ENCODE measurements at places on chromosomes 11 and 22. TPM values are rescaled to one million over a fixed set of nuclear protein-coding genes. Genes with fewer than 3 reads are reported as not detected.

DNA sequence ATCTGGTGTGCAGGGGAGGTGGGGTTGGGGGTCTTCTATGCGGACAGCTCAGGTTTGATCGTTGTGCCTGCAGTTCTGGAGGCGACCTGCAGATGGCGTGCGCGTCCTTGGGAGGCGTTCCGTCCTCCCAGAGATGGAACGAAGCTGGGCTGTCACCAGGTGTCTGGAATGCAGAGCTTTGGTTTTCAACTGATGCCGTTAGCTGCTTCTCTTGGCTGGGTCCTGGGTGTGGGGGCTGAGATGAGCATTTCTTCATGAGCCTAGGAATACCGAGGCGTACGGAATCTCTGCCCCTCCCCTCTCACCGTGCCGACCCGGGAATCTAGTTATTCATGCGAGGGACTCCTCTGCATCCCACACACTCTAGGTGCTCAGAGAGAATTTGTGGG, 98.6 kb downstream of the CEP164 start:
- peak; percentile 21 for DNase-seq
- no peak overlapping the region for H3K4me3 ChIP-seq
- no peak overlapping the region for H3K27ac ChIP-seq
- H3K4me1 ChIP-seq, result no peaks in the 10 kb centered on the region
- no peaks in the 10 kb centered on the region for H3K27me3 ChIP-seq

EMID1 gene
- total RNA-seq, result 9.6 TPM

DNA sequence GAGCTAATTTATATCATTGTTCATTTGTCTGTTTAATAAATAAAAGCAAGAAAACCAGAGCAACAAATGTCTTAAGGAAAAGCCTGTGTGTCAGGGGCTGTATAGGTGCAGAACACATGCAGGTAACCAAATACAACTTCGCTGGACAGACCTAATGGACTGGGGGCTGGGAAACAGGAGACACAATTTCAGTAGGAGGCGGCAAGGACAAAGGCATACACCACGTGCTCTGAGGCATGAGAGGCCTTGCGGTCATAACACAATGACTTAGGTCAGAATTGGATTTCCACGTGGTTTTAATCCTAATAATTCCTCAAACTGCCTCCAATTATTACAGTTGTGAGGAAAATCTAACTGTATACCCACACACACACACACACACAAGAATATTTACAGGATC, 8.7 kb upstream of the GLB1L3 start:
- no peak overlapping the region for H3K27ac ChIP-seq
- H3K36me3 ChIP-seq, result peaks cover 2% of the 10 kb centered on the region
- no peak for DNase-seq
- H3K4me3 ChIP-seq, result no peak overlapping the region
- no peaks in the 10 kb centered on the region for H3K27me3 ChIP-seq

GRCh38 chr22:22374579-22374978, 130.0 kb downstream of the VPREB1 start:
- H3K4me1 ChIP-seq, result no peaks in the 10 kb centered on the region
- no peak overlapping the region for H3K27ac ChIP-seq
- no peaks in the 10 kb centered on the region for H3K36me3 ChIP-seq
- H3K4me3 ChIP-seq, result no peak overlapping the region
- DNase-seq, result no peak

DNA sequence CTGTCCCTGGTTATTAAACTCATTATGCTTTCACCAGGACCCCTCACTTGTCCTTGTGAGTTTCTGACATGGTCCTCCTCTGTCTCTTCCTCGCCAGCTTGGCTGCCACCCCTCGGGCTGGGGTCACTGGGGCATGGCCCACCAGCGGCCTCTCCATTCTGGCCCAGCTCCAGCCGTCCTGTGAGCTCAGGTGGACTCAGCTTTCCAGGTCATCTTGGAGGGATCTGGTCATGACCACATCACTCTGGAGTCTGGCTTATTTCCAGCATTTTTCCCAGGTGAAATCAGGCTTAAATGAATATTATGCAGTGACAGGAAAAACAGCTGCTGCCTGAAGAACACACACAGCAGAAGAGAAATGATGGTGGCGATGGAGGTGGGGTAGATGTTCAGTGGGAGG, 224.5 kb downstream of the ADAMTS15 start:
- H3K4me1 ChIP-seq, result no peaks in the 10 kb centered on the region
- H3K36me3 ChIP-seq, result no peaks in the 10 kb centered on the region
- no peak overlapping the region for H3K27ac ChIP-seq
- 0 out of 2 replicates have a peak, but pooled peaks cover 4% of the 10 kb centered on the region for H3K27me3 ChIP-seq
- H3K4me3 ChIP-seq, result no peak overlapping the region
- DNase-seq, result no peak

DNA sequence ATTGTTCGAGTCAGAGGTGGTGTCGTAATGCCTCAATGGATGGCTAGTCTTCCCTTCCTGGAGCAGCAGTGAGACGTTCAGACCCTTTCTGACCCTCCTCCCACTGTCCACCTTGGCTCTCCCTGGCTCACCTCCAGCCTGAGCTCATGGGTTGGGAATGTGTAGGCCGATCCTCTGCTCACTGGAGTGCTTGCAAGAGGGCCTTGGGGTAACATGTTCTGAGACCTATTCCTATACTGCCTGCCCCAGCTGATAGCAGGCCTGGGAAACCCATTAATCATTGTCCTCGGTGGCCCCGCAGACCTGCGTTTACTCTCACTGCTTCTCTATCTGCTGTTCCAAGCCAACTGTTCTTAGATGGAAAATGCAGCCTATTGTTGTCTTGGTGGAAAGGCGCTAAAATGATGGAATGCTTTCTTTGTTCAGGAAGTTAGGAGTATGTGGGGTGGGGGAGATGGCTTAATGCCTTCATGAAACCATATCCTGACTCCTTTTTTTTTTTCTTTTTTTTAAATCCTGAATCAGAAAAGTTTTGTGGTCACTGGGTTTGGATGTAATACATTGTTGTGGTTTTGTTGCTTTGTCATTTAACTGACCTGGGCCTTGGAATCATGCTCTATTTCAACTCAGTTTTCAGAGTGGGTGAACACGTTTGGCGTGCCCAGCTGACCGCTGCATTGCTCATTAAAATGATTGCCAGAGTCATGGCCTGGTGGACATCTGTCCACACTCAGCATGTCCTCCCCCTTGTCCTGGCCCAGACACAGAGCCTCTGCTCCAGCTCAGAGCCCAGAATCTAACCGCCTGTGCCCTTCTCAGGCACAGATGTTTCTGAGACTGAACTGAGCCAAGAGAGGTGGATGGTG, 72.5 kb downstream of the MICAL2 start:
- peak; percentile 74 for DNase-seq
- H3K4me3 ChIP-seq, result peak overlapping the region; percentile 39
- no peaks in the 10 kb centered on the region for H3K27me3 ChIP-seq
- peak overlapping the region; percentile 85 for H3K27ac ChIP-seq
- no peaks in the 10 kb centered on the region for H3K36me3 ChIP-seq
- H3K4me1 ChIP-seq, result peaks cover 52% of the 10 kb centered on the region

CABP7 gene
- not detected for total RNA-seq

FAM111B gene
- total RNA-seq, result 10.7 TPM

GRCh38 chr11:34251589-34251980, 106.2 kb downstream of the ABTB2 start:
- DNase-seq, result no peak
- no peaks in the 10 kb centered on the region for H3K27me3 ChIP-seq
- no peak overlapping the region for H3K27ac ChIP-seq
- no peaks in the 10 kb centered on the region for H3K36me3 ChIP-seq
- H3K4me3 ChIP-seq, result no peak overlapping the region
- H3K4me1 ChIP-seq, result peaks cover 50% of the 10 kb centered on the region

ALKBH8 gene
- total RNA-seq, result 11.6 TPM

- DNase-seq, result no peak
- H3K27me3 ChIP-seq, result no peaks in the 10 kb centered on the region
- no peak overlapping the region for H3K27ac ChIP-seq
- H3K4me3 ChIP-seq, result no peak overlapping the region
- H3K36me3 ChIP-seq, result no peaks in the 10 kb centered on the region
- no peaks in the 10 kb centered on the region for H3K4me1 ChIP-seq
These were observed 1.0 kb downstream of the HOATZ start for GRCh38 chr11:111515591-111515990.

PRG3 gene
- total RNA-seq, result not detected

- no peak overlapping the region for H3K4me3 ChIP-seq
- peak; percentile 37 for DNase-seq
- no peaks in the 10 kb centered on the region for H3K36me3 ChIP-seq
- no peaks in the 10 kb centered on the region for H3K4me1 ChIP-seq
These were observed 18.7 kb upstream of the JHY start for GRCh38 chr11:122863704-122864326.

OR51G2 gene
- total RNA-seq, result not detected

- no peaks in the 10 kb centered on the region for H3K4me1 ChIP-seq
- no peaks in the 10 kb centered on the region for H3K27me3 ChIP-seq
- no peaks in the 10 kb centered on the region for H3K36me3 ChIP-seq
- no peak overlapping the region for H3K27ac ChIP-seq
- H3K4me3 ChIP-seq, result no peak overlapping the region
- DNase-seq, result no peak
These were observed 6.7 kb downstream of the ZBTB44 start for GRCh38 chr11:130308059-130308458.

- no peak overlapping the region for H3K27ac ChIP-seq
- no peaks in the 10 kb centered on the region for H3K36me3 ChIP-seq
- H3K4me1 ChIP-seq, result no peaks in the 10 kb centered on the region
These were observed 96.9 kb upstream of the LARGE1 start for GRCh38 chr22:34017205-34017604.

GRCh38 chr11:23202611-23203010, 342.3 kb upstream of the CCDC179 start:
- DNase-seq, result no peak
- no peak overlapping the region for H3K27ac ChIP-seq
- H3K36me3 ChIP-seq, result no peaks in the 10 kb centered on the region
- no peaks in the 10 kb centered on the region for H3K4me1 ChIP-seq
- H3K4me3 ChIP-seq, result no peak overlapping the region
- H3K27me3 ChIP-seq, result no peaks in the 10 kb centered on the region

DNA sequence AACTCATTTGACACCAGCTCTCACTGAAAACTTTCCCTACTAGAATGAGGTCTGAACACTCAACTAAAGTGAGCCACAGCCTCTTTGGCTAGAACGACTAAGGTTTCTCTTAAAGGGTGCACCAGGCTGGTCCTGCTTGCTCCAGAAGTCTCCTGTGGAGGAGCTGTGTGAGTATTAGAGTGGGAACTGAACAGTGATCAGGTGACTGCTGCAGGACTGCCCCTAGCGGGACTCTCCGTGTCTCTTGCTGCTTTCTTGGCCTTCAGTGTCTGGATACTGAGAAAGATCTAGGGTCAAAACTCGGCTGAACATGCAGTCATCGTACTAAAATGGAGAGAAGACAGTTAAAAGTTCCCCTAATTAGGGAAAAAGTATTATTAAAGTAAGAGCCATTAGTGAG, 34.6 kb downstream of the FAM118A start:
- peaks cover 8% of the 10 kb centered on the region for H3K36me3 ChIP-seq
- H3K27ac ChIP-seq, result no peak overlapping the region
- H3K4me3 ChIP-seq, result no peak overlapping the region
- no peak for DNase-seq

BATF2 gene
- total RNA-seq, result 2.1 TPM

GRCh38 chr11:85531191-85531897, 95.8 kb downstream of the DLG2 start:
- no peaks in the 10 kb centered on the region for H3K4me1 ChIP-seq
- H3K4me3 ChIP-seq, result no peak overlapping the region
- DNase-seq, result no peak
- H3K36me3 ChIP-seq, result no peaks in the 10 kb centered on the region
- no peaks in the 10 kb centered on the region for H3K27me3 ChIP-seq

GRCh38 chr11:119783466-119784400, 54.7 kb upstream of the NECTIN1 start:
- H3K27ac ChIP-seq, result no peak overlapping the region
- peaks cover 4% of the 10 kb centered on the region for H3K27me3 ChIP-seq
- no peaks in the 10 kb centered on the region for H3K36me3 ChIP-seq
- no peak for DNase-seq
- no peak overlapping the region for H3K4me3 ChIP-seq

NECTIN1 gene
- 23.8 TPM for total RNA-seq

DNA sequence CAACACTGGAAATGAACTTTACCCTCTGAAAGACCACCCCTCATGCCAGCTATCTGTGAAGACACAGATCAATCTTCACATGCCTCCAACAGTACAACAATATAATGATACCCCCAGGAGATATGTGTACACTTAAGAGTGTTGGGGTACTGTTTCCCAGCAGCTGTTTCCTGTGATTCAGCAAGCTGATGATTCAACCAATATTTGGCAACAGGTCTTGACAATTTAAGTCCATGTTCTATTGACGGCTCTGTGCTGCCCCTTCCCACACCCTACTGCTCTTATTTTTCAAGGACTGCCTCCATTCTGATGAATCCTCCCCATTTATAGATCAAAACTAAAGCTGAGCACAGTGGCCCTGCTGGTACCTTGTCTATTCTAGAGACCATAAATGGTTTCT, 6.6 kb downstream of the SNX19 start:
- H3K27ac ChIP-seq, result no peak overlapping the region
- no peak for DNase-seq
- no peaks in the 10 kb centered on the region for H3K27me3 ChIP-seq
- H3K4me3 ChIP-seq, result no peak overlapping the region
- no peaks in the 10 kb centered on the region for H3K4me1 ChIP-seq
- H3K36me3 ChIP-seq, result peaks cover 6% of the 10 kb centered on the region

GRCh38 chr22:19179497-19180048, 1.0 kb upstream of the SLC25A1 start:
- peak overlapping the region; percentile 94 for H3K27ac ChIP-seq
- H3K4me1 ChIP-seq, result peaks cover 7% of the 10 kb centered on the region
- peak overlapping the region; percentile 67 for H3K4me3 ChIP-seq
- H3K36me3 ChIP-seq, result no peaks in the 10 kb centered on the region
- no peaks in the 10 kb centered on the region for H3K27me3 ChIP-seq

DNA sequence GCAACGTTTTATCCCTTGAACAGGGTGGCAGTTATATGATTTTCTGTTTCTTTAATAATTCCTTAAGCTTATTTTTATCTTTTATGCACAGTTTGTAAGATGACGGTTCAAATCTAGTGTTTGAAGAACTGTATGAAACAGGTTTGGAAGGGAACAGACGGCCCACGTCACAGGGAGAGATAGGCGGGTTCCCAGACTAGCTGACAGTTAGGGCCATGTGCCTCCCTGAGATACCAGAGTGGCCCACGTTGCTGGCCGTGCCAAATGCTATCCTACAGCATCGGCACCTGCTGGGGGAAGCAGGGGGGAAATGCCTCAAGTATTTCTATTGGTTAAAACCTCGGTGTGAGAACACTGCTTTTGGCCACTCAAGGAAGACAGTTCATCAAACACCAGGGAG, 50.2 kb upstream of the BID start:
- no peak overlapping the region for H3K27ac ChIP-seq
- H3K4me1 ChIP-seq, result no peaks in the 10 kb centered on the region
- no peak overlapping the region for H3K4me3 ChIP-seq
- no peaks in the 10 kb centered on the region for H3K27me3 ChIP-seq
